ENCODE measurements at places on chromosomes 12 and 14. TPM values are rescaled to one million over a fixed set of nuclear protein-coding genes. Genes with fewer than 3 reads are reported as not detected.
A peak's percentile ranks its signal among the peaks of the same experiment; 100 is the strongest.

The KRT74 gene
- not detected for total RNA-seq

DNA sequence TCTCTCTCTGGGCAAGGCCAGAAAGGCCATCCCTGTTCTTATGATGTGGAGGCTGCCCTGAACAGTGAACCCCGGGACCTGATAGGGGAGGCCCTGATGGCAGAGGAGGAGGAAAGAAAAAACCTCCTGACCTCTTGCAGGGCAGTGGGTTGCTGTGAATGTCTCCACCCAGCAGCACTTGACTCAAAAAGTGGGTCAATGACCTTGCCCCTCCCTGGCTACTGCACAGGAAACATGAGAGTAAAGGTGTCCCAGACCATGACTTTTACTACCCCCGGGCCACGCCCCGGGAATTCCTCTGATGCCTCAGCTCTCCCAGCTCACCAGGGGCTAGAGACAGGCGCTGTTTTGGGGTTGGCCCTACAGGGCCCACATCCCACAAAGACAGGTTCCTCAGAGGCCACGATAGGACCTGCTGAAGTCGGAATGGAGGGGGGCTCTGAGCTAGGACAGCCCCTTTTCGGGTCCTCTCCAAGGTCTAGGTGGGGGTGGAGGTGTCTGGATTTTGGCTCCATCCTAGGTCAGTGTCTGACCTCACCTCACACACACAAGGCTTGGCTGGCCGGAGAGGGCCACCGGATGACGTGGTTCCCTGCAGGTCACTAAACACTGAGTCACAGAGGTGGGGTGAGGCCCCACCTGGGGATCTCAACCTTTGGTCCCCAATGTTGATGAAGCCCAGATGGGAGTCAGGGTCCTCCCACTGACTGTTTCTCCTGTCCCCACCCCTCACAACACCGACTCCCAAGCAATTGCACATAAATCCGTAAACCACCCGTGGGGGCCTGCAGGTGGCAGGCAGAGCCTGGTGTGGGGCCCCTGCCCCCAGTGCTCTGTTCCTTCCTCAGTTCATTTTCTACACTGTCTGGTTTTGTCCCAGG is 1.6 kb downstream of the RHOF start:
- DNase-seq: no peak

GRCh38 chr14:92615451-92615850 is 101.9 kb downstream of the RIN3 start:
- DNase-seq: no peak

DNA sequence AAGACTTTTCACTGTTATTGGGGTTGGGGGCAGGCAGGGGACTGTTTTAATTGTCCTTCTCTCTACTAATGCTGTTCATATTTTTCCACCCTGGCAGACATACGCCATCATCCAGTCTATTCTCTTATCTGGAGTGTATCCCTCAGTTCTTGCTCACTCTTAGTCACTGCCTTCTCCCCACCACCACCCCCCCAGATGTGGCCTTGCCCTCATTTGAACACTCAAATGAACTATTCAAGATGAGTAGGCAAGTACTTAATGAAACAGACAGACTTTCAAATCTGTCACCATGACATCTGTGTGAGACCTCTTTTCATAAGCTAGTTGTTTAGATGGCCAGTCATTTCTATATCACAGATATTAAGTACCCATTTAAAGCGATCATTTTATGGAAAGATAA is 10.1 kb downstream of the NUDT4 start:
- no peak for DNase-seq

GRCh38 chr14:54493293-54493692 is 4.5 kb upstream of the GMFB start:
- no peak for DNase-seq

DNA sequence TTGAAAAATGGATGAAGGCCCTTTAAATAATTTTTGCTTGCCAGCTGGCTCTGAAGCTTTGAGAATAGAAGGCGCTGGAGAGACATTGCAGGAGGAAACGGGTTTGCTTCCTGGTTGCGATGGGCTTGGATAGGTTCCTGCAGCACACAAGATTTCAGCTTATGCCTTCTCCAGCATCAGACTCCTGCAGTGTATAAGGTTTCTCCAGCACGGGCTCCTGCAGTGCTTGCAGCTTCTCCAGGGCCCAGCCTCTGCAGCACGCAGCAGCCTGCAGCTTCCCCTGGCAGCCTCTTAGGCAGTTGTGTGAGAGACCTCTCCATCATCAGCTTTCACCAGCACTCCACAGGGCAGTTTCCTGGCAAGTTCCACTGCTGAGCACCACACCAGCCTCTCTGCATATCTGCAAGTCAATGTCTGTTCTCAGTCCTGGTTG is 78.7 kb upstream of the ZDHHC17 start:
- peak; percentile 43 for DNase-seq

- DNase-seq: peak; percentile 82
Observed at GRCh38 chr14:61524211-61524806, 171.0 kb upstream of the HIF1A start.

- no peak for DNase-seq
Observed at GRCh38 chr12:101181776-101182175, 28.3 kb downstream of the SLC5A8 start.

- DNase-seq: no peak
Observed at GRCh38 chr14:103428723-103429556, 43.7 kb downstream of the MARK3 start.

DNA sequence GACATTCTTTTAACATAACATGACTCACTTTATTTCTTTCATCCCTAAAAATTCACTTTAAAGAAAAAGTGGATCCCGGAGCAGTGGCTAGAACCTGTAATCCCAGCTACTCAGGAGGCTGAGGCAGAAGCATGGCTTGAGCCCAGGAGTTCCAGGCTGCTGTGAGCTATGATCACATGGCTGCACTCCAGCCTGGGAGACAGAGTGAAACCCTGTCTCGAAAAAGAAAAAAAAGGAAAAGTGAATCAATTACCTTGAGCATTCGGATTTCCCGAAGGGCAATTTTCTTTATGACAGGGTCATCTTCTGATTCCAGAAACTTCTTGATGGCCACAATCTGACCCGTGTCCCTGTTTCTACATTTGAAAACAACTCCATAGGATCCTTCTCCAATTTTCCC is 1.2 kb downstream of the CDKL1 start:
- DNase-seq: no peak

DNA sequence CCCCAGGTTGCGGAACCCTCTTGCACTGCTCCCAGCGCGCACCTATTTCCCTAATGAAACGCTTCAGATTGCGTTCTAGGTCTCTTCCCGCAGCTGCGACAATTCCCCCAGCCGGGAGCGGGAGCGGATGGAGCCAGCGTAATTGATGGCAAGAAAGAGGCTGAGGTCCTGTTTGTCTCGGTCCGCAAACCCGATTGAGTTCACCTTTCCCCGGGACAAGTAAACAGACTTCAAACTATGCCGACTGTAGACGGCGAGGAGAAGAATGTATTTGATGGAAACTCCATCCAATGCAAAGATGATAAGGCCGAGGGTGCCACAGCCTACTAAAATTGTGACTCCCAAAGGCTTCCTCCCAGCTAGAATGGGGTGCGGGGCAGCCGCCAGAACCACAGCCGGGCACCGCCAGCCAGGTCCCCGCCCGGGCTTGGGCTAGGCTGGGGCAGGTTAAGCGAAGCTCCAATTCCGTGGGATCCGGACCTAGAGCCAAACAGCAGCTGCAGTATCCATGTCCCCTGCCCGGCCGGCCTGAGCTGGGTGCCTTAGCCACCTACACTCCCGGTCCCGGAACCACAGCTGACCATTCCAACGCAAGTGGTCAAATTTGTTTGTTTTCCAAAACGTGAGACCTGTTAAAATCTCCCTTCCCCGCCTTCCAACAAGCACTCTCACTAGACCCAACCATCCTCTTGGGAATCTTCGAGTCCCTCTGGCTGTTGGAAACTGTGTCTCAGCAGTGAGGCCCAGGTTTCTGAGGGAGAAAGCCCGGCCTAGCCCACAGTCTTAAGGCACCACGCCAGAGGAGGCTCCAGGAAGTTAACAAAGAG is 5.5 kb downstream of the NKX2-1 start:
- no peak for DNase-seq

GRCh38 chr14:93094121-93094918 is 21.4 kb downstream of the ITPK1 start:
- no peak for DNase-seq

- no peak for DNase-seq
Observed at GRCh38 chr14:20989471-20989786, 351 bp upstream of the METTL17 start.

DNA sequence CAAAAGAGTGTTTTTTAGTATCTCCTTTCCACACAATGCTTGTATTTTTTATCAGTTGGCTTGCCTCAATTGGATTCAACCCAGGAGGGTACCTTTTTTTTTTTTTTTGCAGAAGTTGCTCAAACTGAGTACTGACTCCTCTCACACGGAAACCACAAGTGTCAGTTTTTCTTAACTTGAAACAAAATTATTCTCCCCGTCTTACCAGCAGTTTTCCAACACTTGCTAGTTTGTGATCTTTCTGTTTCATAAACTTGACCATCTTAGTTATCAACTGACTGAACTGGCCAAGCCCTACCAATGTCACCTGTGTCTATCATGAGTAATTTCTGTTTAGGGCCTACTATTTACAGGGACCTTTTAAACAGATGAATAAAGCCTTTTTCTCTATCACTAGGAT is 34.1 kb upstream of the ITPR2 start:
- DNase-seq: no peak

- no peak for DNase-seq
Observed at GRCh38 chr12:50932787-50933280, 19.5 kb upstream of the HIGD1C start.

The SERPINA12 gene
- total RNA-seq: not detected

The OR6C68 gene
- not detected for total RNA-seq

GRCh38 chr12:71888521-71888920 is 49.0 kb downstream of the TBC1D15 start:
- DNase-seq: no peak

The GPR68 gene
- total RNA-seq: 0.20 TPM

- peak; percentile 44 for DNase-seq
Observed at GRCh38 chr12:114166362-114166761, 200.2 kb upstream of the RBM19 start.

DNA sequence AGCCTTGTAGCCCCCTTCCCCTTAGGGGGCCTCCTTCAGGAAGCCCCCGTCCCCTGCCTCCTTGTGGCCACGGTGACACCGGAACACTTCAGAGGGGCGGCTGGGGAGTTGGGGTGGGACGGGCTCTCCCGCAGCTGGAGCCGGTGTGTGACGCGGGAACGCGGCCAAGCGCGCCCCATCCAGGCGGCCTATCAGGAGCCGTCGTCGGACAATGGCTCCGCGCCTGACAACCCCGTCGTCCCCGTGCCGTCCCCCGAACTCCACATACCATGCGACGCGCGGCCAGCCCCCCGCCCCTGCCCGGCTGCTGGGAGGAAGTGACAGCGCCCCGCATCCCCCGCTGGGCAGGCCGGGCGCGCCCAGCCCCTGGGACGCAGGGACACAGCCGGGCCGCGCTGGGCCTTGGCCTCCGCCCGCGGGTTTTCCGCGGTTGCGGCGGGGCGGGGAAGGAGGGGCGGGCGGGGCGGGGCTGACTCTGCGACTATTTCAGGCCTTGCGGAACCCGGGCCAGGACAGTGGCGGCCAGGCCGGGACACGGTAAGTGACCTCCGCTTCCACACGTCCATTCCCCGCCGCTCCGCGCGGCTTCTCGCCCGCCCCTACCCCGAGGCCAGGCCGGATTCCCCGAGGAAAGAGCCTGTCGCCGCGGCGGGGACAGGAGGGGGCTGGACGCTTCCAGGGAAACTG is at the start of gene TNFAIP2:
Gene TNFAIP2 (plus strand): TSS at position 515 of the 687 bp plus-strand sequence. CDS start 2,997 bp downstream, outside the sequence.
- peak; percentile 80 for DNase-seq

The TMEM229B gene
- 0.40 TPM for total RNA-seq

The LRP1 gene
- total RNA-seq: 0.60 TPM

- no peak for DNase-seq
Observed at GRCh38 chr14:62301911-62302310, 539.7 kb downstream of the SNAPC1 start.

The CHGA gene
- total RNA-seq: not detected

- DNase-seq: no peak
Observed at GRCh38 chr12:92389466-92389865, 243.8 kb upstream of the BTG1 start.

DNA sequence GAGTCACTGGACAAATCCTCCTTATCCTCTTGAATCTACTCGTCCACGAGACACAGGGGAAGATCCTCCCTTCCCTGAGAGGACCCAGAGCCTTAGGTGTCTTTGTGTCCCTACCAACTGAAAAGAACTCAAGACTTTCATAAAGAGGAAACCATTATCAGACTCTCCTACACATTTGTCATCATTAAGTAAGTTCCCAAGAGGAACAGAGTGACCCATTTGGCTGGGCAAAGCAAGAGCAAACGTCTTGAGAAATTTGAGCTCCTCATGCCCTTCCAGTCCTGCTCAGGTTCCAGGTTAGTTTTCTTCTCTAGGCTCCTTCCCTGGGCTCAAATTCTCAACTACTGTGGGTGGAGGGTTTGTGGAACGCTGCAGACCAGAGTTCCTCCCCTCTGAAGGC is 5.7 kb downstream of the MLF2 start:
- no peak for DNase-seq

The KLC1 gene
- 96.3 TPM for total RNA-seq

DNA sequence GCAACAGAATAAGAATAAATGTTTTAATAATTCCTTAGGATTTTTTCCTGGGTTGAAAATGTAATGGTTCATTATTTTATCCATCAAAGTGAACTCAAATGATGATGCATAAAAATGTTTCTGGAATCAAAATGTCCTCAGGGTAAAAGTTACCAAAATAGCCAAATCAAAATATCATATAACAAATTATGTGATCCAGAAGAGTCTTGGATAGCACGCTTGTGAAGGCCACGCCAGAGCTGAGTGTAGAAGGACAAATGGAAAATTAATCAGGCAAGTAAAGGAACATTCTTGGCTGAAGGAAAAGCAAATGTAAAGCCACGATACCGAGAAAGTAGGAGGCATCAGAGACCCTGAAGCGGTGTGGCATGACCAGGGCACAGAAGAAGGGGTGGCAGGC is 169.2 kb downstream of the CAPZA3 start:
- no peak for DNase-seq

The NANOG gene
- not detected for total RNA-seq

The CHD8 gene
- total RNA-seq: 46.8 TPM

- no peak for DNase-seq
Observed at GRCh38 chr12:92156139-92156538, 10.5 kb upstream of the BTG1 start.

The PRKD1 gene
- total RNA-seq: 8.5 TPM

DNA sequence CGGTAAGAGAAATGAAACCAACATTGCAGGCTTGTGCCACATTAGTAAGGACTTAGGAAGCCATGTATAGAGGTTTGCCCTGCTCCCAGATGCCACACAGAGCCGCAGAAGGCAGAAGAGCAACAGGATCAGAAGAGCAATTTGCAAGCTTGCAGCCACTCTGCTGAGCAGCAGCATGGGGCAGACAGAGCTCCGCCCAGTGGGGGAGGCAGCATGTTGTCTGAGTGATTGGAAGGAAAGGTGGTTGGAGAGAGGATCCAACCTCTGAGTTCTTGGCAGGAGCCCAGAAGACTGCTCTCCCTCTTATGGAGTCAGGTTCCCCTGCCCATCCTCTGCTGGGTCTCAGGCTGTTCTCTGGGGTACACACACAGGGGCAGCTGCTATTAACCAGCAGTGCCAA is 2.3 kb upstream of the KRT6A start:
- DNase-seq: no peak

DNA sequence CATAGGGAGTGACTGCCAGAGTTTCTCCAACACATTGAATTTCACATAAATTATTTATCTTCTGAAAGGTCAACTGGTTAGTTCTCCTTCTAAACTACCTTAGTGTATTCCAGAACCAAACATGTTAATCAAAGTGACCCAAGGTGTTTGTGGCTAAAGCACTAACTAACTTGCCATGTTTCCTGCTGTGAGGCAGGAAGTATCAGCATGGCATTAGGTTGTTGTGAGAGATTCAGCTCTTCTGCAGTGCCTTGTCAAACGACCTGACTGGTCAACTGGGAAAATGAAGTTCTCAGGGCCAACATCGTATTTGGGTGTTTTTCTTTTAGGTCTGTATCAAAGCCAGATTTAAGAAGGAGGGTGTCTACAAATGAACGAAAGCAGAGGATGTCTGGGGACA is 448.1 kb downstream of the APAF1 start:
- DNase-seq: no peak

Data from lung microvascular endothelial cell (primary cell).